ENCODE measurements at places on chromosomes 5 and 9.

- DNase-seq: no peak
Measured at GRCh38 chr5:74934949-74935751, 69.0 kb upstream of the FAM169A start.

DNA sequence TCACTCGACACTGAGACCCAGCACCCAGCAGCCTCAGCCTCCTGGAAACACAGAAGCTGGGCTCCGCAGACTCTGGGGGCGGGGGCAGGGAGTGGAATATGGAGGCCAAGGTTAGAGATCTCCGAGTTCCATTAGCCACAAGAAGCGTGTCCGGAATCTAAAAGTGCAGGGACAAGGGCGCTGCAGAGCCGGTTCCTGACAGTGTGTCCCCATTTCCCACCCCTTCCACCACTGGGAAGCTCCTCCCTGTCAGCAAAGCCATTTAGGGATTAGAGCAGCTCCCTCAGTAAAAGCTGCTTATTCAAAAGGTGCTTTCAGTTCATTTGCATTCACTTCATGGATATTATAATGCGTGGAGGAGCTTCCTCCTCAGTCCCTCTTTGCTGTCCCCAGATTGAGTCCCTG, 74.1 kb upstream of the HSPA9 start:
- DNase-seq: no peak

- no peak for DNase-seq
Measured at GRCh38 chr5:159519365-159519764, 189.1 kb upstream of the IL12B start.

DNA sequence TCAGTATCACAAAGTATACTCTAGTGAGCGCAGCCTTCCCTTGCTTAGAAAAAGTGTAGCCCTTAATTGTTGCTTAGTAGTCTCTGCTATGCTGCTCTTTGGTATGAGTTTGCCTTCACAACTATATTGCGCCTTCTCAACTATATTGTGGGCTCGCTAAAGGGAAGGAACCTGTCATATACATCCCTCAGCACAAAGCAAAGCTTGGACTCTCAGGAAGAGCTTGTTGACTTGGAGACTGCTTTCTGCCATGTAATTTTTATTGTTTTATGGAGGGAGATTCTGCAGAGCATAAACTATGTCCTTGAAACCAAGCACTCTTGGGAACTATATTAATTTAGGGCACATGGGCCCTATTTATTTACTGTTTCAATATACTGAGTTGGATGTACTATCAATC, 119.1 kb upstream of the HAPLN1 start:
- DNase-seq: no peak

GRCh38 chr5:85576666-85577065, 1041.1 kb upstream of the COX7C start:
- no peak for DNase-seq

DNA sequence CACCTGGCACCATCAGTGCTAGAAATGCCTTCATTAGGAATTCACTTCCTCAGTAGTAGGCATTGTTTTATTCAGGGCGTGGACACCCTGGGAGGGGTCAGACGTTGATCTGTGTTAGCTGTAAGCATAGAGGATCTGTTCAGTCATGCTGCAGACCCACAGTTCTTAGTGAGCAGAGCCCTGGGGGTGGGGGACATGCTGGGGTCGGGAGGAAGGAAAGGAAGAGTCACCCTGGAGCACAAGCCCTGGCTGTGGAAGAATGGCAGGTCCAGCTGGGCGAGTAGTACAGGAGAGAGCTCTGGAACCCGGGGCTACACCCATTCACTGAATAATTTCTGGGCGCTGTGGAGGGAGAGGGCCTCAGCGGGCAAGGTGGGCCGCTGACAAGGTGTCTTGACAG, 172.5 kb downstream of the FSTL4 start:
- no peak for DNase-seq

DNA sequence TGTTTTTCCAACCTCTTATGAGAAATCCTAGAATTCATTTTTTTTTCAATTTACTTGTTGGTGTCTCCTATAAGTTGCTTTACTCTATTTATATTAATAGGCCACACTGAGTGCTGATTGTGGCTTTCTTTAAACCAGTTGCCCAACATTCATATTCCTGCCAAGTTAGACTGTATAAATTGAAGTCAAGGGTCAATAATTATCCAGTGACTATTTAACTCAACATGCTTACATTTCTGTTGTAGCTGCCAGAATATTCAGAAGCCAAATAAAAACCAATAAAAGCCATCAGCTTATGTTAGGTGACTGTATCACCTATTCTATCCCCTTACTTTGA, 169.0 kb downstream of the PTPRD start:
- DNase-seq: no peak

Measured in SK-N-SH (cell line).